Brain pericyte (primary cell): ENCODE measurements at places on chromosomes 4 and X.
A peak's percentile ranks its signal among the peaks of the same experiment; 100 is the strongest.

- no peak for DNase-seq
Measured at GRCh38 chr4:159434114-159434870, 331.4 kb downstream of the RAPGEF2 start.

DNA sequence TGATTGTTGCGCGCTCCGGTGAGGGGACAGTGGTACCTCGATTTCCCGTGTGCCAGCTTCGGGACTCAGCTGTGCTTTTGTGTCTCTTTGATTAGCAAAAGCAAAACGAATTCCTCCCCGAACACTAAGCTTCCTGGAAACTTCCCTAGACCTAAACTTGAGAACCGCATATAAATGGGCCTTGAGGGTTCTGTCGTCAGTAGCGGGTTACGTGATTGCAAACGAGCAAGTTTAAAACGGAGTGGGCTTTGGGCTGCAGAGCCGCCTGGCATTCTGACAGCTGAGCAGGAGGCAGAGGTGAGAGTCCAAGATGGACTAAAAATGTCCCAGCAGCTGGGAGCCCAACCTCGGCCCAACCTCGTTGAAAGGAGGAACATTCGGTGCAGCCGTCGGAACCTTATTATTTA, 1.2 kb upstream of the TAPT1 start:
- DNase-seq = no peak

DNA sequence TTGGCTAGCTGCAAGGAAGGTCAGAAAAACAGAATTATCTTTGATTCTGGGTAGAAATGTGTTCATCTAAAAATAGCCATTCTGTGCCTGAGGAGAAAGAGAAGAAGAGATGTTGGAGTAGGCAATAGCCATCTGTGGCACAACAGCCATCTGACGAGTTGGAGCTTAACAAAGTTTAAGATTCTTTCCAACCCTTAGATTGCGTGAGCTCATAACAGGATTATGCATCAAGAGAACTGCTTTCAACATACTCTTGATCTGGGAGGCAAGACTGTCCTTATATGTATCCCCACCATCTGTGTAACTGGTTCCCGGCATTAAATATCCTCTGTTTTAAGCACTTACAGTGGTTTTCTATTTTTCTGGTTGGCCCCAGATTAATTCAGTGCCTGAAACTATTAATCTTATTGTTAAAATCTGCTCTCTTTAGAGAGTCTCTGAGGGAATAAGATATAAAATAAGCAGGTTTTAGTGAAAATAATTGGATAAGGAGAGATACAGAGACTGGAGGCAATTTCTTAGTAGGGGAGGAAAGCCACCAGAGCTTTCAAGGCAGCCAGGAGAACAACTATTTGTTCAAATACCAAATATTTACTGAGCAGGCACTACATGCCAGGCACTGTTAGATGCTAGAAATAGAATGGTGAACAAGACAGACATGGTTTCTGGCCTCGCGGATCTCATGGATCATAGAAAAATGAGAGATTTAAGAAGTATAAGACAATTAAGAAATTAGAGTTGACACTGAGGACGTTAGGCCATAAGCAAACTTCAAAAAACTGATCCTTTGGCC, 398.0 kb downstream of the SMARCA1 start:
- no peak for DNase-seq

DNA sequence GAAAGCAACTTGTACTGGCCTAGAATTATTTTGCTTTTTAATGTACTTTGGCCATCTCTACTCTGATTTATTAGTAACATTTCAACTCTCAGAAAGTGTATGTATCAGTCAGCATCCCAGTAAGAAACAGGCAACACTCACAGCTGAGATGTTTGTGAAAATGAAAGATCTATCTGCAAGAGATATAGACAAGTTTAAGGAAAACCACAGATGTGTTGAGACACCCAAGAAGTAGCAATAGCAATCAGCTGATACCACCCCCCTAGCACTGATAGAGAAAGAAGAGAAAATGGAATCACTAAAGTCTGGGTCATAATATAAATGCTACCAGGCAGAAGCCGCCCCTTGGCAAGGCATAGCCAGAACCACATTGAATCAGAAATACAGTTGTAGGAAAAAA, 372.0 kb downstream of the ARAP2 start:
- DNase-seq = no peak

GRCh38 chr4:185626798-185627197, 91.5 kb upstream of the PDLIM3 start:
- DNase-seq = no peak

DNA sequence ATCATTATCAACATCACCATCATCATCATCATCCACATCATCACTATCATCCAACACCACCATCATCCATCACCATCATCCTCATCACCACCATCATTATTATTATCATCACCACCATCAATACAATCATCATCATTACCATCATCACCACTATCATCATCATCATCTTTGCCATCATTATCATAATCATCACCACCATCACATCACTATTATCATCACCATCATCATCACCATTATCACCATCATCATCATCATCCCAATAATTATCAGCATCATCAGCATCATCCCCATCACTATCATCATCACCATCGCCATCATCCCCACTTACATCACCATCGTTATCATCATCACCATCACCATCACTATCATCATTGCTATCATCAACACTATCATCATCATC, 1021.9 kb upstream of the PRKX start:
- no peak for DNase-seq

- no peak for DNase-seq
Measured at GRCh38 chr4:144514736-144515135, 131.2 kb upstream of the HHIP start.

GRCh38 chr4:136741468-136741867, 790.8 kb downstream of the PCDH18 start:
- no peak for DNase-seq

DNA sequence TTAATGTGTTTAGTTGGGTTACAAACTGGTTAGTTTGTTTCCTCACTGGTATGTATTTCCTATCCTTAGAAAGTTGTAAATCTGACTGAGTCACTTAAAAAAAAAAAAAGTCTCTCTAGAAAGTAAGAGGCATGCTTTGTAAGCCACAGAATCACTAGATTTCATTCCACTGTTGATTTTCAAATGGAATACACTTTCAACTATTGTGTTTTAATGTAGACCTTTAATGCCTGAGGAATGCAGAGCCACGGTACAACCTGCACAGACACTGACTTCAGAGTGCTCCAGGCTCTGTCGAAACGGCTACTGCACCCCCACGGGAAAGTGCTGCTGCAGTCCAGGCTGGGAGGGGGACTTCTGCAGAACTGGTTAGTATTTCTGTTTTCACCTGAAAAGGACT, 88.6 kb downstream of the HHIP start:
- no peak for DNase-seq

DNA sequence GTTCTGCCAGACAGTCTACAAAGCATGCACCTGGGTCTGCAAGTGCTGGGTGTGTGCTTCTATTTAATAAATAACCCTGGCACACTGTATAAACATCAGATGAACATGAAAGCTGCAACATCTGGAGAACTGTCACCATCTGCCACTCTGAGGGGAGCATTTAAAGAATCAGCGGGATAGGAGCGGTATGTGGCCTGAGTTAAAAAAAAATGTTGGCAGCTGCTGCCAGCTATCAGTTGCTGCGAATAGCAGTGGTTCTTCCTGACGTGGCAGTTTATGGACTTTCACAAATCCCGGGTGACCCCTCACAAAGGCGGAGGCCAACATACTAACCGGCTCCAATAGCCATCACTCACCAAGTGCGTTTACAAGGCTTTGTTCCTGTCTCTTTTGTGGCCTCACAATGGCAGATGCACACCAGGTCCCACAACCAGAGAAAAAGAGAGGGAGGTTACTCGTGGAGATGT, 95.1 kb downstream of the RASL11B start:
- peak; percentile 44 for DNase-seq

GRCh38 chr4:152708361-152708760, 28.6 kb upstream of the TMEM154 start:
- no peak for DNase-seq

- no peak for DNase-seq
Measured at GRCh38 chr4:113979905-113980615, 613 bp upstream of the ARSJ start.

DNA sequence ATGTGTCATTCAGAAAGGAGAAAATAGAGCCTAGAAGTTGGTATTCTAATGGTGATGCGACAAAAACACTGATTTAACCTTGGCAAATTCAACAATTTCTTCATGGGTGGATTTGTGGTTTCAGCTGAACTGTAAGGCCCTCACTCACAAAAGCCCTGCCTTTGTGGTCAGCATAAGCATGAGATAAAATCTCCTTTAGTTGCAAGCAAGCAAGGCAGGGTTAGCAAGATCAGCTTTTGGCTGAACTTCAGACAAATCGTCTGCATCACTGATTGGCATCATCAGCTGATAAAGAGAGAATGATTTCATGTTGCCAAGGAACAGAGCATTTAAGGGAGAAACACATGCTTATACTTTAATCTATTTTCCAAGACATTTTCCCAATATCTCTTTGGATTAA, 2582.2 kb downstream of the PCDH7 start:
- no peak for DNase-seq

DNA sequence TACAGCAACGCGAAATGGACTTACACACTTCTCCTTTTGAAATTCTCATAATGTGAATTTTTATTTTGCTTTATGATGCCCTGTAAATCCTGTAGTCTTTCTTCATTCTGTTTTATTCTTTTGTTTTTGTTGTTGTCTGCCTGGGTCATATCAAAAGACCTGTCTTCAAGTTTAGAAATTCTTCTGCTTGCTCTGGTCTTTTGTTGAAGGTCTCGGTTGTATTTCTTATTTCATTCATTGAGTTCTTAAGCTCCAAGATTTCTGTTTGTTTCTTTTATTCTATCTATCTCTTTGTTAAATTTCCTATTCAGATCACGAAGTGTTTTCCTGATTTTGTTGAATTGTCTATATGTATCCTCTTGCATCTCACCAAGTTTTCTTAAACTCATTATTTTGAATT, 78.1 kb downstream of the GPAT3 start:
- no peak for DNase-seq

DNA sequence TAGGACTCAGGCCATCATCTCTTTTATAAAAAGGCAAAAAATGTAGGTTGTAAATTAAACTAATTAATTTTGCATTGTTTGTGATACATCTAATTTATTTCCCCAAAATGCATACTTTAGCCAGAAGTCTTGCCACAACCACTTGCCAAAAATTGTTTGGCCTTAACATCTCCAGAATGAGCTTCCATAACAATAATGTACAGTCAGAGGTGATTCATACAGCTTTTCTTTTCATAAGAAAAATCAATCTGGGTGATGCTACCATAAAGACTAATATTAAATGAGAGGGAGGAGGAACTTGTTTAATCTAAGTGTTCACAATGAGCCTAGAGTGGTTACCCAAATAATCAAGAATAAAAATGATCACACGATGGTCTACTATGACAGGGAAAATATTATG, 59.3 kb downstream of the AMMECR1 start:
- DNase-seq = no peak

GRCh38 chr4:84221704-84222103, 277.4 kb downstream of the NKX6-1 start:
- no peak for DNase-seq

GRCh38 chr4:110172972-110173371, 25.4 kb downstream of the ELOVL6 start:
- no peak for DNase-seq
